GM10248 (cell line): ENCODE measurements at places on chromosomes 16 and 17.

DNA sequence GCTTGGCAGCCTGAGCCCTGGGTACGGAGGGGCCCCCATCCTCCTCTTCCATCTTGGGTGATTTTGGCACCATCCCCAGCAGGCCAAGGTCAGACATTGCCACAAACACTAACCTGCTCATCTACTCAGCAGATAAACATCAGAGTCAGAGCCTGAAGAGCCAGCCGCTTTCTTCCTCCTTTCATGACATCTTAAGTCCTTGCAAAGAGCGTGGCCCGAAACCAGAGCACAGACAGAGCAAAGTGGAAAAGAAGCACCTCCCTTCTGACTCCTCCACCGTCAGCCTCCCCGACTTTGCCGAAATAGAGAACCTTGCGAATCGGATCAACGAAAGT lies 60.4 kb upstream of the RPH3AL start:
- DNase-seq = no peak

- peak; percentile 19 for DNase-seq
These were observed 33.8 kb downstream of the FOXK2 start for GRCh38 chr17:82553210-82553930.

- peak; percentile 65 for DNase-seq
These were observed 59.3 kb downstream of the JPH3 start for GRCh38 chr16:87661561-87661960.

GRCh38 chr16:58306327-58306726 lies 11.5 kb upstream of the PRSS54 start:
- no peak for DNase-seq

- no peak for DNase-seq
These were observed 29.8 kb upstream of the SPPL2C start for GRCh38 chr17:45814622-45815606.

- no peak for DNase-seq
These were observed 20.8 kb downstream of the ASPSCR1 start for GRCh38 chr17:81998212-81998611.

GRCh38 chr17:81825841-81826466 lies 7.1 kb downstream of the MCRIP1 start:
- DNase-seq = no peak

- no peak for DNase-seq
These were observed 55.2 kb upstream of the GOT2 start for GRCh38 chr16:58789351-58789750.

DNA sequence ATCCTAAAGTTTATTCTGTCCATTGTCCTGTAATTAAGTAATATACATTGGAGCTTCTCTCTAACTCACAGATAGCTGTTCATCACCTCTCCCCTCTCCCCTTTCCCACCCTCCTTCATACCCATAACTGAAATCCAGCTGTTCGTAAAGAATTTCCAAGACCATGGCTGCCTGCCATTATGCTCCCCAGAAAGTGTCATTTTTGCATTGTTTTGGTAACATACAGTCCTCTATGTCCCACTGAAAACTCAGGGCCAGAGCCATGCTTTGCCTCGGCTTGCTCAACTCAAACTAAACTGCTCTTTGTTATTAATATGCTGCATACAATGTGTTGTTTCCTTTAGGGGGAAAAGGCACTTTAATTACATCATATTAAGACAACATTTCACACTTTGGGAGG lies 132.0 kb downstream of the MRTFB start:
- DNase-seq = no peak

DNA sequence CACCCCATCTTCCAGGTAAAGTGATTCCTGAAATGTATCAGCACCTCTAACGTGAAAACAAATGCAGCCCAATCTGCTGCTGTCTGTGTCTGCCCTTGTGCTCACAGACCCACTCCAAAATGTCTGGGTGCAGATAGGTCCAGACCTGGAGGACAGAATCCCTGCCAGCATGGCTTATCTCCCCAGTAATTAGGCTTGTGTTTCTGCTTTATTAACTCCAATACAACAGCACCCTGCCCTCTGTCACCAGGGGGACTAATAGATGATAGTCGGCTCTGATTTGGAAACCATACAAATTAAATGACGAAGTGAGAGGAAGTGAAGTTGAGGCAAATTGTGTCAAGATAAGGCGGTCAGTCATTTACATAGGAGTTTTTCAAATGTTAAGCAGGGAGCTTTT lies 608.3 kb upstream of the SALL1 start:
- DNase-seq = no peak

DNA sequence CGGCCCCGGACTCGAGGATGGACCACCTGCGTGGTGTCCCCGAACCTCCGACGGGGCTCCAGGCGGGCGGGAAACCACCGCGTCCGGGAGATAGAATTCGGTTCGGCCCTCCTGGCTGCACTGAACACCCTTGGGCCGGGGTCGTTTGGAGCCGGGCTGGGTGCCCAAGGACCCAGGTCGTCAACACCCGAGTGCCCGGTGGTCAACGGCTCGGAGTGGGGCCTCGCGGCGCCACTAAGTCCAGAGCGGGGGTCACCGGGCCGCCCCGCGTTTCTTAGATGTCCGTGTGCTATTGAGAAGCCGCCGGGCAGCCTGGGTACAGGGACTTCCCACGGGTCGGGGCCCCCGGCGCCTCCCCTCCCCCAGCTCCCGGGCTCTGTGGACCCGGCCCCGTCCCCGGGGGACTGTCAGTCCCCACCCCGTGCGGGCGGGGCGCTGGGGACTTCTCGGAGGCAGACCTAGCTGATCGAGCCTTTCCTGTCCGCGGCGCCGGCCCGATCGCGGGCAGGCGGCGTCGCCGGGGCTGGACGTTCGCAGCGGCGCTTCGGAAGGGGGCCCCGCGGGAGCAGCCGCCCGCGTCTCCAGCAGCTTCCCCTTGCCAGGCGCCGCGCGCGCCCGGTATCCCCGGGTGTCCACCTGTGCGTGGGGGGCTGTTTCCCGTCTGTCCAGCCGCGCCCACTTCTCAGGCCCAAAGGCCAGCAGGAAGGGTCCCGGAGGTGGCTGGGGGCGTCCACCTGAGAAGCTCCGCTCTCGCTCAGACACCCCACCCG lies 655 bp upstream of the NPTX1 start:
- DNase-seq = no peak

GRCh38 chr16:5965321-5965720 lies 867.7 kb upstream of the EEF2KMT start:
- DNase-seq = no peak

DNA sequence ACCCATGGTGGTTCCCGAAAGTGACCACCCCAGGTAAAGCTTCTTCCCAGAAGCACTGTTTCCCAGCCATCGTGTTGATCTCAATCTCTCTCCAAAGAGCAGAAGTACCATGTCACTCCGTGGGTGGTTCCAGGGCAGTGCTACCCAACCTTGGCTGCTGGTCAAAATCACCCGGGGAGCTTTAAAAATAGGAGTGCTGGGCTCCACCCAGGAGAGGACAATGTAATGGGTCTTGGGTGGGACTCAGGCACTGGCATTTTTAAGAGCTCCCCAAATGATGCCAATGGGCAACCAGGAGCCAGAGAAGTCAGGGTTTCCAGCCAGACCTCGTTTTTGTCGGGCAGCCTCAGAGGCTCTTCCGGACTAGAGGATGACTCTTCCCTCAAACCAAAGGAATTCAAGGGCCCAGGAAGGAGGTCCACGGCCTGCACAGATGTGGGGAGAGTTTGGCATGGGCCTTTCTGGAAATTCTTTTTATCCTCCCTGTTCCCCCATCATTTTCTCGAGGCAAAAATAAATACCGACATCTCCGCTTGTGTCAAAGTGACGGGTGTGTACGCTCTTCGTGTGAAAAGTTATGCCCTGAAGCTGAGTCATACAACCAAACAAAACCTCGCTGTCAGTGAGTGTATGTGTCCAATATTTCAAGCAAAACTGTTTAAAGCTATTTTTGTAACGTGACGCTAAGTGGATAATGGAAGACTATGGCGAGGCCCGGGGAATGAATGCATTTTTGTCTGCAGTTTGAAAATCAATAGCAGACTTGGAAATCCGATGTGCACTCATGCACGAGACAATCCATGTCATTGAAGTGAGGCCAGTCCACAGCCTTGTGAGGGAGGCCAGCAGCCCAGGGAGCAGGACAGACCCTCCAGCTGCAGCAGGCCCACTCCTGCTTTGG lies 364.1 kb downstream of the FOXL1 start:
- DNase-seq = no peak

GRCh38 chr16:73321853-73322252 lies 273.9 kb upstream of the ZFHX3 start:
- no peak for DNase-seq

DNA sequence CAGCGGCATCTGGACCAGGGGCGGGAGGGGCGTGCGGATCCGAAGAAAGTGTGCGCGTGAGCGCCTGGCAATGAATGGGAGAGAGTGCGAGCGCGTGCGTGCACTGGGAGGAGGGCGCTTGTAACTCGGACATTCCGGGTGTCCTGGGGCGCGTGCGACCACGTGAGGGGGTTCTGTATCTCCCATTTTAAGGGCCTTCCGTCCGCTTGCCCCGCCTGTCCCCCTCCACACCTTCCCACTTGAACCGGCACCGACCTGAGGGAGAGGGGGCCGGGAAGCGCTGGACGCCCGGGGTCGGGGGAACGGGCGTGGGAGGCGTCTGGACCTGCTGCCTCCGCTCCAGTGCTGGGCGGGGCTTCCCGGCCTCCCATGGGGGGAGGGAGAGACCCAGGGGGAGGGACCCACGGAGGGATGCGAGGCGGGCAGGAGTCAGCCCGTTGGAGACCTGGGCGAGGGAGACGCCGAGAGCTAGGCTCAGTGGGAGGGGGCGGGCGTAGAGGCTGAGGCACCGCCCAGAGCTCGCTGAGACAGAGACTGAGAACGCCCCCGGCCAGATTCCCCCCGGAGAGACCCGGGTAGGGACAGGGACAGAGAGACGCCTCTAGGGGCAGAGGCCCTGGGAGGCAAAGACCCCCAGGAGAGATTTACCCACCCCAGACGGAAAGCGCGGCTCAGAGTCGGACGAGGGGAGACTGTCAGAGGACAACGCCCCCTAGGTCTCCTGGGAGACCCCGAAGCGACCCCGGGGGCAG lies at the start of gene KREMEN2:
Gene KREMEN2 (plus strand): TSS at position 553 of the 752 bp plus-strand sequence. CDS start 246 bp downstream, outside the sequence.
- peak; percentile 56 for DNase-seq

- no peak for DNase-seq
These were observed 227.1 kb upstream of the ZFHX3 start for GRCh38 chr16:73275024-73275423.

- no peak for DNase-seq
These were observed 62.1 kb downstream of the GPRC5B start for GRCh38 chr16:19822533-19822932.

GRCh38 chr16:27355610-27356009 lies 41.8 kb downstream of the IL4R start:
- DNase-seq = no peak

DNA sequence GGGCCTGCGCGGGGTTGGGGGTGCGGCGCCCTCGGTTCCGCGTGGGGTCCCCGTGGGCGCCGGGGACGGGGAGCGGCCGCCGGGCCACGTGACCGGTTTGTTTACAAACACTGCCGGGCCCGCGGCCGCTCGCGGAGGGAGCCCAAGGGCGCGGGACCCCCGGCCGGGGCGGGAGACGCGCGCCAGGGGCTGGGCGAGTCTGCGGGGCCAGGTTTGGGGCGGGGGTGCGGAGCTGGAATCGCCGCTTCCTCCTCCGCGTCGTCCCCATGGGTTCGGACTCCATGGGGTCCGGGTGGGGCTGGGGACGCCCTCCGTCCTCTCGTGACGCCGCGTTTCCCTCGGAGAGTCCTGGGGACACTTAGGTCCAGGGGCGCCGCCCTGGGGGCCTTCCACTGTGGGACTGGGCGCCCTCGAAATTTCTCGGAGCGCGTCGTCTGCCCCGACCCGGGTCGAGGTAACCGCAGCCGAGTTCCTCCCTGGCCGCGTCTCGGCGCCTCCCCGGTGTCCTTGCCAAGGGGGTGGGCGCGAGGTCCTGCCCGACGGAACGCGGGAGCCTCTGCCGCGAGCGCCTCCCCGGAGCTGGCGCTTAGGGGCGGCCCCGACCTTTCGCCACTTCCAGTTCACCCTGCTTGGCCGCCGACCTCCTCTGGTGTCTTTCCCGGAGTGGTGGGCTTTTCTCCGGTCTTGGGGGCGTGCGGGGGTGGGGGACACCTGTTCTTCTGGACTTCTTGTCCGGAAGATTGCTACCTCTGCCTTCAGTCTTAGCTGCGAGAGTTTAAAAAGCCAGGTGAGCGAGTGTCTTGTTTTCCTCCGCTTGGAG lies 684 bp downstream of the YPEL2 start:
- DNase-seq = peak; percentile 50

DNA sequence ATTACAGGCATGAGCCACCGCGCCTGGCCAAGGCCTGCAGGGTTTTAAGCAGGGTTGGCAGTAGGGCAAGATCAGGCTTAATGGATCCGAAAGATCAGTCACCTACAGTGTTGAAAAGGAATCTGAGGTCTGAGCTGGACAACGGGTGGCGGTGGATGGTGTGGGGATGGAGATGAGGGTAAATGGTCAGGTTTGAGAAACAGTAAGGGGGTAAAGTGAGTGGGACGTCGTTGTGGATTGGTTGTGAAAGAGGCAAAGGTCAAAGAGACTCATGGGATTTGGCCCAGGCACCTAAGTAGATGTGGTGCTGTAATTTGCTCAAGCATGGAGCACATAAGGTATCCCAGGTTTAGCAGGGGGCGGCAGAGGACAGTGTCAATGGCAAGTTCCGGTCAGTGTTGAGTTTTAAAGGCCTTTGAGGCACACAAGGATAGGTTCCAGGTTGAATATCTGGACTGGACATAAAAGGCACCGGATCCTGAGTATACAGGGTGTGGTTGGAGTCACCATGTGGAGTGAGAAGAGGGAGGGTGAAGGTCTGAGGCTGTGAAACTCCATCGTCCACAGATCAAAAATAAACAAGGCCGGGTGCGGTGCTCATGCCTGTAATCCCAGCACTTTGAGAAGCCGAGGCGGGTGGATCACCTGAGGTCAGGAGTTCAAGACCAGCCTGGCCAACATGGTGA lies 1.1 kb upstream of the SLC16A5 start:
- no peak for DNase-seq

GRCh38 chr17:66152756-66153155 lies 39.2 kb downstream of the CEP112 start:
- DNase-seq = no peak

GRCh38 chr17:53186001-53186400 lies 636.7 kb upstream of the KIF2B start:
- no peak for DNase-seq

- no peak for DNase-seq
These were observed 1.6 kb downstream of the MYO1D start for GRCh38 chr17:32875230-32875917.

- no peak for DNase-seq
These were observed 57.8 kb downstream of the NEUROD2 start for GRCh38 chr17:39549747-39550573.

GRCh38 chr16:23955088-23955487 lies 119.3 kb downstream of the PRKCB start:
- DNase-seq = no peak
